ENCODE measurements at places on chromosomes 12 and 14.

- DNase-seq: no peak
Measured at GRCh38 chr14:94643316-94644101, 31.3 kb downstream of the SERPINA3 start.

DNA sequence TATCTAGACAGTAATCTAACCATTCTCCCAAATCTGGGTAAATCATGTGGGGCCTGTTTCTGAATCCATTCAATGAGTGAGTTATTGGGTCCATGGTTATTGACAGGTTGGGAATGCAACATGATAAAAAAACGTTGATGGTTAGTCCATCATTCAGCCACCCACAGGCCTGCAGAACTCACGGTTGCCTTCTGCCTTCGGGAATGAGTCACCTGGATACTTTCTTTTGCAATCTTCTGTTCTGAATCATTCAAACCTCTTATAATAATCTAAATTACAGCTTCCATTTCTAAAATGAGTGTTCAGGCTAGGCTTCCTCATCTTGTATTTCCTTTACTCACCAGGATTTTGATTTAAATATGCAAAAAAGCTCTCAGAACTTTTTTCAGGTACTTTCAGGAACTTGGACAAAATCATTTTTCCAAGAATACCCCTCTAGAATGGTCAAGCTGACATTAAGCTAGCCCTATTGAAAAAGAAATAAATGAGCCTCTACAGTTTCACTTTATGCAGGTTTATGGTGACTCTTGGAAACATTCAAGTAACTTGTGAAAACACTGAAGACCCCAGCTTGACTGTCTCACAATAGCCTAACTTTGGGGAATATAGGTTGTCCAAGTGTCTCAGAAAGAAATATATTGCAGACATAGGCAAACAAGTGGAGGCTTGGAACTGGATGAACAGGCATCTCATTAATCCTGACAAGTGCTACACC is 94.4 kb downstream of the KCNK10 start:
- DNase-seq: no peak

GRCh38 chr14:70622111-70622712 is 19.5 kb upstream of the TTC9 start:
- peak; percentile 54 for DNase-seq

GRCh38 chr12:91380631-91381030 is 198.0 kb upstream of the DCN start:
- no peak for DNase-seq

DNA sequence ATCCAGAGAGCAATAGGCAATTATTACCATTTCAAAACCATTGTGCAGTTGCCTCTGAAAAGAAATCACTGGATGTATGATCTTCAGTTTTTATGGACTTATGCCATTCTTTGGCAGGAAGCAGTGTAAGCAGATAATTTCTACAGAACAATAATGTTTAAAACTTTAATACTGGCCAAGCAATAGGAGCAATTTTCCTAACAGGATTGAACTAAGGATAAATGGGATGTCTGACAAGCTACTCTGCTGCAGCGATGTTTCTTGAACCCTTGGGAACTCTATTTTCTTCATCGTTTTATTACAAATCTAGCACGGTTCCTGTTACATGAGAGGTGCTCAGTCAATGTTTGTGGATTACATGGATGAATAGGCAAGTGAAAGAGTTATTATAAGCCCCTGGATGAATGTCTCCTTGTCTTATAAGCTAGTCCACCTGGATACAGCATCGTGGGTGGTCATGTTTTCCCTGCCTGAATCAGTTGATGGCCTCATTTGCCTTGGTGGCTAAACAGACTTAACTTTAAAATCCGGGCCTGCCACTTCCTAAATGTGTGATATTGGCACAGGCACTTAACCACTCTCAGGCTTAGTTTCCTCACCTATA is 68.2 kb upstream of the MDM1 start:
- DNase-seq: peak; percentile 68

GRCh38 chr12:52527121-52527800 is 7.1 kb upstream of the KRT5 start:
- DNase-seq: no peak
